ENCODE measurements at places on chromosomes 3 and 15. TPM values are rescaled to one million over a fixed set of nuclear protein-coding genes. Genes with fewer than 3 reads are reported as not detected.

GRCh38 chr3:27638594-27638993 lies 83.5 kb downstream of the EOMES start:
- peak overlapping the region; percentile 71 for H3K27ac ChIP-seq
- DNase-seq, result no peak
- H3K36me3 ChIP-seq, result no peaks in the 10 kb centered on the region
- peak overlapping the region; percentile 39 for H3K4me3 ChIP-seq

DNA sequence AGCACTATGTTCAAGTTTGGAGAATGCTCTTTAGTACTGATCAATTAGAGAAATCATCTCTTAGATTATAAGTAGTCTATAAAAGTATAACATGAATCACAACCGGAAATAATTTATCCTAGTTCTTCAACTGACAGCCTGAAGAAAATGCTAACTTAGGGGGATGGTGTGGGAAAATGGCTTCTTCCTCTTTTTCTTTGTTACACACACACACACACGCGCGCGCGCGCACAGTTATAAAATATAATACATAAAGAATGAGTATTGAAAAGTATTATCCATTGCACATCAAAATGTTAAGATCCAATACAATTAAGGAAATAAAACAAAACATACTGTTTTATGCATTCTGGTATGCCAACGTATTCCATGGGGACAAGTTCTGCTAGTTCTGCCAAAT lies 11.2 kb upstream of the GTF2A2 start:
- H3K36me3 ChIP-seq, result peaks cover 34% of the 10 kb centered on the region
- no peak for DNase-seq
- H3K4me1 ChIP-seq, result no peaks in the 10 kb centered on the region
- H3K4me3 ChIP-seq, result no peak overlapping the region

GRCh38 chr15:86392874-86393273 lies 313.2 kb downstream of the AGBL1 start:
- H3K36me3 ChIP-seq, result no peaks in the 10 kb centered on the region
- H3K27ac ChIP-seq, result no peak overlapping the region
- H3K27me3 ChIP-seq, result no peaks in the 10 kb centered on the region
- no peak for DNase-seq
- H3K4me3 ChIP-seq, result no peak overlapping the region

DNA sequence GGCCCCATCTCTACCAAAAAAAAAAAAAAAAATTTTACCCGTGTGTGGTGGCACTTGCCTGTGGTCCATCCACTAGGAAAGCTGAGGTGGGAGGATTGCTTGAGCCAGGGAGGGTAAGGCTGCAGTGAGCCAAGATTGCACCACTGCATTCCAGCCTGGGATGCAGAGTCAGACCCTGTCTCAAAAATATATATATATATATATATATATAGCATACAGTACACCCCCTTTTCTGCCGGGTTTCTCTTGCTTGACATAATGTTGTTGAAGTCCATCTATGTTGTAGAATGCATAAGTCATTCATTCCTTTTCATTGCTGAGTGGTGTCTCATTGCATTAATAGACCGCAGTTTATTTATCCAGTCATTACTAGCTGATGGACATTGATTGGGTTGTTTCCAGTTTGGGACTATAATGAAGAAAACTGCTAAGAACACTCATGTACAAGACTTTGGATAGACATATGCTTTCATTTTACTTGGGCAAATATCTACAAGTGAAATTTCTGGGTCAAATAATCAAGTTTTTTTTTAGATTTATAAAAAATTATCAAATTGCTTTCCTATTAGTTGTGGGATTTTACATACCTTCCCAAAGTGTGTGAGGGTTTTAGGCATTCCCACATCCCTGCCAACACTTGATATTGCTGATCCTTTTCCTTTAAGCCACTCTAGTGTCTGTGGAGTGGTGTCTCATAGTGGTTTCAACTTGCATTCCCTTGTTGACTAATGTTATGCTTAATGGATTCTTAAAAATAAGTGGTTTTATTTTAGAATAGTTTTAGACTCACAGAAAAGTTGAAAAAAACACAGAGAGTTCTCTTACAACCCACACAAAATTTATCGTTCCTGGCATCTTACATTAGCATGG lies 2.1 kb upstream of the PRR20G start:
- H3K27me3 ChIP-seq, result no peaks in the 10 kb centered on the region
- H3K27ac ChIP-seq, result no peak overlapping the region
- H3K4me3 ChIP-seq, result no peak overlapping the region

DNA sequence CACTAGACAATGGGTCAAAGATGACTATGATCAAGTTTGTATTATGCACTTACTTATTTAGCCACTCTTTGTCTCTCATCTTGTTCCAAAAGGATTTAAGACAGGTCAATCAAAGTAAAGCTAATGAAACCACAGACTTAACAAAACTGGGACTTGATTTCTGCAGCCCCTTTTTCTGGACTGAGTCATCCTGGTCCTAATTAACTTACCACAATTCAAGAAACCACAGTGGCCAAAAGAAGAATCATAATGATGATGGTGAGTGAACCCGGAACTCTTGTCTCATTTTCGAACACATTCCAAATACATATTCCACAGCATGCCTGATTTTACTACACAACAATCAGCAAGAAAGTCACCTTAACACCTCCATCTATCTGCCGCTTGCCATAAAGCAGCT lies 1333.0 kb downstream of the ROBO1 start:
- no peak overlapping the region for H3K27ac ChIP-seq
- H3K27me3 ChIP-seq, result no peaks in the 10 kb centered on the region
- no peaks in the 10 kb centered on the region for H3K4me1 ChIP-seq
- no peak for DNase-seq
- H3K4me3 ChIP-seq, result no peak overlapping the region

The PLA2G4D gene
- total RNA-seq, result not detected
